CD4-positive, alpha-beta T cell (primary cell): ENCODE measurements at places on chromosomes 13 and 19.

GRCh38 chr19:3573858-3574637 is 1.3 kb downstream of the HMG20B start:
- DNase-seq, result peak; percentile 83

- no peak for DNase-seq
These were observed 1.4 kb upstream of the GIPC1 start for GRCh38 chr19:14497228-14497921.

DNA sequence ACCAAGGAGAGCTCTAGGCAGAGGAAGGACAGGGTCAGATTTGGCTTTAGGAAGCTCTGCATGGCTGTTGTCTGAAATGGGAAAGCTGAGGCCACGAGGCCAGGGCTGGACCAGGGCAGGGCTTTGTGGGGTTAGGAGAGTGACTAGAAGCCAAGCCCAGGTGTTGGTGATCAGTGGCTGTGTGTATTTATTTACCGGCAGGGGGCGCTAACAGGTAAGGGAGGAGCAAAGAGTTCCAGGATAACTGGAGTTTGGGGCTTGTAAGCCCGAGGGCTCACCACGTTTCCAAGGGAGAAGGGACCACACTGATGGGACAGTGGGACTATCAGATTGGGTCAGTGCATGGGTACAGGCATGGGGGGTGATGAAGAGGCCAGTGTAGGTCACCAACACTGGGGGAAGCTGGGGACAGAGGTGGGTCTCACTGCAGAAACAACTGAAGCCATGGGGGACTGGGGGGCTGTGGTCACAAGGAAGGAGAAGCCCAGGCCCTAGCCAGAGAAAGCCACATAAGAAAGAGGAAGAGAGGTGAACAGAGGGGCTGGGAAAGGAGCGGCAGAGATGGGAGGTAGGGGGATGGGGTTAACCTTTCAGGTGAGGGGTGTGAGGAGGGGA is 3.9 kb downstream of the TMEM147 start:
- DNase-seq, result peak; percentile 36

DNA sequence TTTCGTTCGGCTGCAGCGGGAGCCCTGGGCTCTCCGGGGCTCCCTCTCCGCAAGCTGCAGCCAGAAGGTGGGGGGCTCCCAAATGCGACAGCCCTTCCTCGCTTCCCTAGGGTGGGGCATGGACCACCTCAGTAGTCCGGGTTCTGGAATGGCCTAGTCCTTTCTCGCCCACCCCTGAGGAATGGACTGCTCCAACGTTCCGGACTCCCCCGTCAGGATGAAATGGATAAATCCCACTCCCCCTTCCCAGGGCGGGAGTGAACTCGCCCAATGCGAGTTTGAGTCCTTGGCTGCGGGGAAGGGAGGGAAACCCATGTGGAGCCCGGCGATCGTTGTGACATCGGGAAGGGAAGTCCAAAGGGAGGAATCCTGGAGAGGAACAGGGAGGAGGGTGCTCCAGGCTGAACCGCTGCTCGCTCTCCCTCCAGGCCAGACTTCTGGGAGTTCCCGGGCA is 5.5 kb downstream of the HRC start:
- no peak for DNase-seq

- DNase-seq, result no peak
These were observed 646.4 kb downstream of the TBC1D4 start for GRCh38 chr13:74835579-74835978.

DNA sequence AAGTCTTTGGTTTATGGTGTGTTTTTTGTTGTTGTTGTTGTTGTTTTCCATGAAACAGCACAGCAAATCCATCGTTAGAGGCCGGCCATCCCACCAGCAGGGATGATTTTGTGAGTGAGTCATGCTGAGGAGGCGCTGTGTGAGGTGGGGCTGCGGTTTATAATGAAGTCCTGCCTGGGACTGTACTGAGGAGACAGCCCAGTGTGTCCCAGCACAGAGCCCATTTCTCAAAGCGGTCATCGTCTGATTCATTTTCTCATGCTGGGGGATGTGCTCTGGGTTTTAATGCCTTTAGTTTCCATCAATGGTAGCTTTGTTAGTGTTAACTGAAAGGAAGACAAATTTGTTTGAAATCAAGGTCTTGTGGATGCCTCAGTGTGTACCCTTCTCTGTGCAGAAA is 129.3 kb upstream of the SERP2 start:
- no peak for DNase-seq

GRCh38 chr13:110070511-110071120 is 236.3 kb downstream of the COL4A1 start:
- DNase-seq, result no peak

- no peak for DNase-seq
These were observed 401.7 kb downstream of the IRS2 start for GRCh38 chr13:109384491-109385241.

GRCh38 chr13:57918086-57918485 is 286.5 kb downstream of the PCDH17 start:
- no peak for DNase-seq

DNA sequence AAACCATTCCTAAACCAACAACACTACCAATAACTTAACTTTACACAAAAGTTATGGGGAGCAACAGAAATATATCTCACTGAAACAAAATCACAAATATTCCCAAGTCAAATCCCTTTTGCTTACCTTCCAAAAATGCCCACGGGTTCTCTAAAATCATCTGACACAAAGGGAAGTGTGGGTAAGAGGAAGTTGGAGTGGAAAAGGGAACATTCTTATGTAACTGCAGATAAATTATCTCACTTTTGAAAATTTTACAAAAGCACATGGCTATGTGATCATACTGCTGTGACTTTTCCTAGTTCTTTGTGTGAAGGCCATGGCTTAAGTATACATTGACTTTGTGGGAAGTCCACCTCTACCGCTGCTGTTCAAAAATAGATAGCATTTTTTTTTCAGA is 350.5 kb downstream of the GPC6 start:
- no peak for DNase-seq
